ENCODE measurements at places on chromosomes 1 and 21.

DNA sequence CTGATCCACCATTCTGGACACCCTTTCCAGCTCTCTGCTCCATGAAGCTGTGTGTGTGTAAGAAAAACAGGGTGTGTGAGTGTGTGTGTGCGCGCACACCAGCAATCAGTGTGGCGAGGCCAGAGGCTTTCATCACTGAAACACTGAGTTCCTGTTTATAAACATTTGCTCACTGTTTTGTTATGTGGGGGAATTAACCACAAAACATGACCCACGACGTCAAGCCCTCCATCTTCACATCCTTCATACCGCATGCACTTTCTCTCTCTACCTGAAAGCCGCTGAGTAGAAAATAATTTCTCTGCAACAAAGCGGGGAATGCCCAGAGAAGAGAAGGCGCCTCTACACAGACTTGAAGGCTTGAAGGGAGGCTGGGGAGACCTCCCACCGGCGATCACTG is 148.9 kb upstream of the IRF2BP2 start:
- no peak for DNase-seq

DNA sequence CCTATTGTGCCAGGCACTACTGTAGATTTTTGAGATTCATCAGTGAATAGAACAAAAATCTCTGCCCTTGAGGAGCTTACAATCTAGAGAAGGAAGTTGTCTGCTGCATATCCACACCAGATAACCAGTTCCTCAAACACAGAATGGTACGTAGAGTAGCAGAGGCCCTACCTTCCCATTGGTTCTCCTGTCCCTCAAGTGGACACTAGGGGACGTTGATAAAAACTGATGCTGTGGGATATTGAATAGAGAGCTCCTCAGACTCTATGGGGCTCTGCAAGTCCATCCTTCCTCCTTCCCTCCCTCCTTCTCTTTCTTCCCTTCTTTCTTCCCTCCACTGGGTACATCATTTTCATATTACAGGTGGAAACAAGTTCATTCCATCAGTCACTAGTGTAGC is 371.3 kb downstream of the PBX1 start:
- no peak for DNase-seq

DNA sequence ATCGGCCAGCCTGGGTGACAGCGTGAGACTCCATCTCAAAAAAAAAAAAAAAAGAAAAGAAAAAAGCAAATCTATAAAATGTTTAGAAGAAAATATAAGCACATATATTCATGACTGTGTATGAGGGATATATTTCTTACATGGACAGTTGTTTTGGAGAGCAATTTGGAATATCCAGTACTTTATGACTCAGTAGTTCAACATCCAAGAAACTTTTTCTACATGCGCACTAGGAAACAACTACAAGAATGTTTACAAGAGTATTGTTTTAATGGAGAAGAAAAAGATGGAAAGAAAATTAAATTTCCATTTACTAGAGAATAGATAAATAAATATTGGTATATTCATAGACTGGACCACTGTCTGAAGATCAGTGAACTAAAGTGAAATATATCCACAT is 77.5 kb downstream of the MAST2 start:
- DNase-seq = no peak

GRCh38 chr1:198907423-198907746 is 268.5 kb downstream of the PTPRC start:
- no peak for DNase-seq
